Hematopoietic multipotent progenitor cell treated with erythropoietin and hydrocortisone succinate and interleukin-3 and kit ligand, for 6 days (in vitro differentiated cells): ENCODE measurements at places on chromosomes 7 and 10.

DNA sequence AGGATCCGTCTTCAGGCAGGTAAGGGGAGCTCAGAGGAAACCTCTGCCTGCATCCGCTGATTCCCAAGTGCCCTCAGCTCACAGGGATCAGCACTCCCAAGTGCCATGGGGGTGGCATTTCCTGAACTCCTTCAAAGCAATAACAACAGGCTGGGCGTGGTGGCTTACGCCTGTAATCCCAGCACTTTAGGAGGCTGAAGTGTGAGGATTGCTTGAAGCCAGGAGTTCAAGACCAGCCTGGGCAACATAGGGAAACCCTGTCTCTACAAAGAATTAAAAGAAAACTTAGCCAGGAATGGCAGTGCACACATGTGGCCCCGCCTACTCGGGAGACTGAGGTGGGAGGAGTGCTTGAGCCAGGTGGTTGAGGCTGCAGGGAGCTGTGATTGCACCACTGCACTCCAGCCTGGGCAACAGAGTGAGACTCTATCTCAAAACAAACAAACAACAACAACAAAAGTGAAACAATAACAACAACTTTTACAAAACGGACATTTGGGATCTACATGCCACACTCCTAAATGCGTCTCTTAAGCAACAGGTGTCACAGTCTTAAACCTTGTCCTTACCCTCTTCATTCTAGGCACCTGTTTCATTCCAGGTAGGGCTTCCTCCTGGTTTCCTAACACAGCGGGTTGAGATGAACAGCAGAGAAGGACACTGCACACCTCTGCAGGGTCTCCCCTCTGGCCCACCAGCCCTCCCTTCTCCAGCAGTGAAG lies 73.8 kb downstream of the PAXIP1 start:
- DNase-seq = no peak

DNA sequence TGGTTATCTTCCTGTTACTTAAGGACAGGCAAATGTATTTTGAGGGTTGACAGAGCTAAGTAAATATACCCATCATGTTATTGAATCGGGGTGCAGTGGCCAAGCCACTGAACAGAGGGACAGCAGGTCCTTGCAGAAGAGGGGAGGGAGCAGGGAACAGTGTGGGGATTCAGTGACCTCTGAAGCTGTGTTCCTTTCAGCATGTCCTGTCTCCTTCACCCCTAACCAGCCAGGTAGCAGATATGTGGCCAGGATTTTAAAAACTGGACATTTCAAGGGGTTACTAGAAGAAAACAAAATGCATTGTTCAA lies 12.7 kb downstream of the ANK3 start:
- no peak for DNase-seq

DNA sequence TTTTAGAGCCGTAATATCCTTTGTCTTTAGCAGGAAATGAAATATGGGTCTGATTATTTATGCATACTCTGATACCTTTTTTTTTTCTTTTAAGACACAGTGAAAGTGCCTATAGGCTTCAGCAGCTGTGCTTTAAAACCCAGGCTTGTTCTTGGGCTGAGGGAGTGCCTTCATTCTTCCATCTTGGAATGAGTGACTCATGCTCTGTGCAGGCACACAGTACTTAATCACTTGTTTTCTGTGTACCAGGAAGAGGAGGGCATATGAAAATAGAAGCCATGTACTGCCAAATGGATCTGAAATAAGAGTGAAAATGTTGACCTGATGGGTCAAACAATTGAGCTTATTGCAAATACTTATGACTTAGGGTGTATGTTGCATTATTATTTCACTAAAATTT lies 12.0 kb downstream of the INPP5F start:
- DNase-seq = peak; percentile 66

- DNase-seq = no peak
Measured at GRCh38 chr10:43437141-43437870, 395 bp downstream of the ZNF487 start.

DNA sequence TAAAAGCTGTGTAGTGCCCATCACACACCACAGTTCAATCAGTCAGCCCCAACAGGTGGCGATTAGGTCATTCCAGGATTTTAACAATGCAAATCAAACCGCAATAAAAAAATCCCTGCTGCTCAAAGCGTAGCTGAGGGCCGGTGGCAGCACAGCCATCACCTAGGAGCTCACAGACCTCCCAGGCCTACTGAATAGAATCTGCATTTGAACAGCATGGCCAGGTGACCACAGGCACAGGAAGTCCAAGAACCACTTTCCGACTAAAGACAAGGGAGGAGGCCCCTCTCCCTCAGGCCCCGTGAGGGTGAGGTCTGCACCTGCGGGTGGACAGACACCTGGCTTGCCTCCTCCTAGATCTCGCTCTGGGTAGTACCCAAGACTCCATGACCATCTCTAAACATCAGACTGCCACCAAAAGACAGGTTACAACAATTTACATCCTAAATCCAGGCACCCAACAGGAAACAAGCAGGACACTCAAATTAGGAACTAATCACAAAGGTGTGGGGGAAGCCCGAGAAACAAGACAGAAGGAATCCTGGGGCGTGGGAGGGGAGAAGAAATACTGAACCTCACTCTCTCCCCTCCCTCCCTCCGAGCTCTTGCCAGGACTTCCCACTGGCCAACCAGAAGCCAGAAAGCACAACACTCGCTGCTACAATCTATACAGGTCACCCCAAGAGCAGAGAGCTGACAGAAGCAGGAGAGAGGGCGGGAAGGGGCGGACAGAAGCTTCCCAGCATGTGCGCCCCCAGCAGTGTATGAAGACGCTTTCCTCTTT lies 19.2 kb downstream of the GNA12 start:
- DNase-seq = no peak

DNA sequence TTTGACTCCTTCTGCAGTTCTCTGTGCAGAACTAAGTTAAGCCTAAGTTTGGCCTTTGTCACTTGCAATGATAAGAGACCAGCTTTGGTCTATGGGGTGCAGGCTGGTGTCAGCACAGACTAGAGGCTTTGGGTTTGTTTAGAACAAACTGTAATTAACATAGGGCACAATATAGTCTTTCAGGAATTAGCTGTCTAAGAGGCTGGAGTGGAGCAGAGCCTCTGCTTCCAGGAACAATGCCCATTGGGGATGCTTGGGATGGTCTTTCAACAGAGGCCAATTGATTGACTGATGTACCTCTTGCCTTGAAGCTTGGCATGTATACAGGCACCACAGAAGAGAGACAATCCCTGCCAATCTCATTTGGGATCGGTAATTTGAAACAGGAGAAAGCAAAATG lies 4.7 kb downstream of the SUFU start:
- DNase-seq = no peak

GRCh38 chr10:36634916-36635315 lies 490.5 kb upstream of the ANKRD30A start:
- no peak for DNase-seq

DNA sequence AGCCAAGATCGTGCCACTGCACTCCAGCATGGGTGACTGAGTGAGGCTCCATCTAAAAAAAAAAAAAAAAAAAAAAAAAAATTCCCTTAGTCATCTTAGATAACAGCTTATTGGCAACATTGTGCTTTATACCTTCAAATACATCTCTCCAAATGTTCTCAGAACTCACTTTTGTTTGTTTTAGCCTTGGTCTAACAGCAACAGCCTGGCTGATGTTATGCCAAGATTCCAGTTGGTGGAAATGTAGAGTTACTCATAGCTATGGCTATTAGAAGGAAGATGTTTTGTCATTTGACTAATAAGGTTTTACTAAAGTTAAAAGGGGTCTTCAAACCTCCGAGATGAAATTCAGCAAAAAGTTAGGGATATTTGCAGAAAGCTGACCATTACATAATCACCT lies 481.4 kb downstream of the NEBL start:
- no peak for DNase-seq

DNA sequence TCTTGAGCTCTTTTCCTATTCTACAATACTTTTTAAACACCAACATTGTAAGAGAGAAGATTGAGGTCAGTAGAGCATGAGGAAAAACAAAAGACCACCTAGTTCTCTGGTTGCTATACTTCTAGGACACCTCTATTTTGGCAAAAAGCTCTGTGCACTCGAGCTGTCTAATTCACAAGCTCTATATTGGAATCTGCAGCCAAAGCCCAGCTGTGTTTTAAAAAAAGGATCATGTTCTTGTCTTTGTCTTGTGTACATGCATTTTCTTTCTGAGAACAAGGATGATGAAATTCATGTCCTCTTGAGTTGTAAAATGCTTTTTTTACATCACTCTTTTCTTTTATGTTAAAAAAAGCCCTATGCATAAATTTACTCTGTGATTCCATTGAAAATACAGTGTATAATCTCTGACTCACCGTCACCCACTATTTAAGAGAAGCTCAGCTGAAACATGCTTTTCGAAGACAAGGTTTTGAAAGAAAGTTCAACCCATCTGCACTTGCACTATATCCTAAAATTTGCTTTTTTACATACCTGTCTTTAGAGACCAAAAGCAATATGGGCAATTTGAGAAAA lies 215.5 kb upstream of the VSTM2A start:
- no peak for DNase-seq

DNA sequence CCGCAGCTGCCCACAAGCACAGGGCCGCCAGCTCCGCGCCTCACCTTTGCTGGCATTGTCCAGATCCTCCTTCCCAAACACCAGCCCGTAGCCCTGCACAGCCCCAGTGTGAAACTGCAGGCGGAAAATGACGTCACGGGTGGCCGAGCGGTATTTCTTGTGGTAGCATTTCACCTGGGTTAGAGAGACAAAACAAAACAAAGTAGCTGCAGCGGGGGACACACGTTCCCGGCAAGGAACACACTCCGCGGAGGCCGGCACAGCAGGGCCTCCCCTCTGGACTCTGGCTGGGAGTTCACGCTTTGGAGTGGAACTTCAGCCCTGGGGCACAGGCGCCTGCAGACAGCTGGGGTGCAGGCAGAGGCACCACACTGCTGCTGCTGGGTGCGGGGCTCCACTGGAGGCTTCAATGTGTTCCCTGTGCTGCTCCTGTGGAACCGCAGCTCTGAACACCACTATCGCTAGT lies 181.1 kb downstream of the TNS3 start:
- peak; percentile 7 for DNase-seq

GRCh38 chr10:29751684-29752083 lies 116.9 kb upstream of the SVIL start:
- DNase-seq = no peak

DNA sequence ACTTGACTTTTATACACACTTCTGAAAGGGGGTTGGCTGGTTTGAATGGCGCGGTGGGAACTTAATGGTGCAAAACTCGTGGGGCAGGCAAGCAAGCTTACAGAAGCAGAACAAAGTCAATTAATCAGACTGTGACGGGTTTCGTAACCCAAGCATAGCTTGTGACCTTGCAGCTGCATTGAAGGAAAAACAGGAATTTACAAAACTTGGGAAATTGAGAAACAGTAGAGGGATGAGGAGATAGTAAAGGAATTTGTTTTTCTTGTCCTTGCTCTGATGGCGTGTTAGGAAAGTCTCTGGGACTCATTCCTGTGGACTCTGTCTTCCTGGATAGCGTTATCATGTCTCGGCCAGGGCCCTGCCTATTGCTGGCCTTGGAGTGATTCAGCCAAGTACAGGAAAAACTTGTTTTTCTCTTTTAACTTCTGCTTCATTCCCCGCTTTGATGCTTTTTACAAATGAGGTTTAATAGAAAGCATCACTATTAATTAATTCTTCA lies 220.0 kb upstream of the KCND2 start:
- DNase-seq = no peak

- DNase-seq = peak; percentile 55
Measured at GRCh38 chr7:66301737-66302136, 96.6 kb downstream of the TPST1 start.

- no peak for DNase-seq
Measured at GRCh38 chr7:901041-901387, 24.7 kb downstream of the GET4 start.

DNA sequence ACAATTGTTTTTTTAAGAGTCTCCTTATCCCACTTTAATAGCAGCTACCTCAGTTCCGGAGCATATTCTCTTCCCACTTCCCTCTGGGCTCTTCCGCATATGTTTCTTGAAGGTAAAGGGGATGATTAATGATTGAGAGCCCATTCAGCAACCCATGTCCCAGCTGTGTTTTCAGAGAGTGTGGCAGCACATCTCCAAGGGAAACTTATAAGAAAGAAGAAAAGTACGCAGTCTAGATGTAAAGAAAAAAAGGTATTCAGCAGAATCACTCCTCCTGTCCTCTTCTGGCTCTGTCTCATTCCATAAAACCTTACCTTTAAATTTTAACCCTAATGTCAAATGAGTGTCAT lies 9.7 kb upstream of the ANKRD7 start:
- no peak for DNase-seq

DNA sequence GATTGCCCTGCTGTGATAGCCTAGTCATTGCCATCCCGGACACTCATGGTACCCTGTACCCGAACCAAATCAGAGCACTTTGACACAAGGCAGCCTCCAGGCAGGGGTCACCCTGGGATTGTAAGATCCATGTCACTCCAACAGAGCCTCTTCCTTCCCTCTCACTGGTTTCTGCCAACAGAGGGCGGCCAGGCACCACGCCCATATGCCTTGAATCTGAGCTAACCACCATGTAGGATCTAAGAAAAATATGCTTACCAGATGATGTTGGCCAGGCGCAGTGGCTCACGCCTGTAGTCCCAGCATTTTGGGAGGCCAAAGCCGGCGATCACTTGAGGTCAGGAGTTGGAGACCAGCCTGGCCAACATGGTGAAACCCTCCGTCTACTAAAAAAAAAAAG lies 389.2 kb upstream of the KLF6 start:
- no peak for DNase-seq

DNA sequence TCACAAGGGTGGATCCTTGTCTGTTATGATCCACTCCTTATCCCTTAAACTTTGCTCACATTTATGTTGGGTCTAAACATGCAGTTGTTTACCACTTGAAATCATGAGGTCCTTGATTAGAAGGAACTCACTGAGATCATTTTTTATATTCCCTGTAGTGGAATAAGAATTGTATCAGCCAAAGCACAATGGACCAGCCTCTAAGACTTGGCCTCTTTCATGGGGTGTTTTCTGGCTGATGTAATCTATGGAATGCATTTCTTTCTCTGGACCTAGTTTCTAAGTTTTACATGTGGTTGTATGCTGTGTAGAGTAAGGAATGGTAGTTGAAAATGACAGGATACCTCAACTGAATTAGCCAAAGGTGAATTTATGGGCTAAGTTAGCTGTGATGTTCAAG lies 376.6 kb downstream of the SORCS3 start:
- no peak for DNase-seq

DNA sequence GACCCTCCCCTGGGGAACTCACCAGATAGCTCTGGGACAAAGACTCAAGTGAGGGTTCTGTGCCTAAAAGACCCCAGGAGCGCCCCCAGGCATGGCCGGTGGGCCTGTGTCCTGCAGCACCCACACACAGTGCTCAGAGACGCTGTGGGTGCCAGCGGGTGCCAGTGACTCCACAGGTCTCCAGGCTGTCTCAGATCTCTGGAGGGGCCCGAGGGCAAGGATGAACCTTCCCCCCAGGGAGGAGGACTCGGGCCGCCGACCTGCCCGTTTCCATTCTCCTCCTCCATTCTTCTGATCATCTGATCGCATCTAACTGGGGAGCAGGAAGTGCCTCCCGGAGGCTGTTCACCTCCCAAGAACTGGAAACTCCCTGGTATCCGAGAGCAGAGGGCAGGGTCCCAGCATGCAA lies 980 bp downstream of the ADAM8 start:
- peak; percentile 72 for DNase-seq

GRCh38 chr7:95539426-95539825 lies 53.7 kb downstream of the ASB4 start:
- DNase-seq = no peak

- no peak for DNase-seq
Measured at GRCh38 chr7:46784732-46785131, 797.2 kb downstream of the TNS3 start.
